K562 (cell line): ENCODE measurements at places on chromosomes 7 and 10.

GRCh38 chr10:128914681-128915080, 552.4 kb upstream of the MGMT start:
- no peak for DNase-seq

GRCh38 chr10:29537799-29538198, 97.0 kb downstream of the SVIL start:
- DNase-seq = no peak

DNA sequence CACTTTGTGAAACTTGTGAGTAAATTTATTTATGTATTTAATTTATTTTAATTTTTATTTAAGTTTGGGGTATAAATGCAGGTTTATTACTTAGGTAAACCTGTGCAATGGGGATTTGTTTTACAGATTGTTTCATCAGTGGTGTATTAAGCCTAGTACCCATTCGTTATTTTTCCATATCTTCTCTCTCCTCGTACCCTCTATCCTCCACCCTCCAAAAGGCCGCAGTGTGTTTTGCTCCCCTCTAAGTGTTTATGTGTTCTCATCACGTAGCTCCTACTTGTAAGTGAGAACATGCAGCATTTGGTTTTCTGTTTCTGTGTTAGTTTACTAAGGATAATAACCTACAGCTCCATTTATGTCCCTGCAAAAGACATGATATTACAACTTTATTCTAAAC, 145.4 kb upstream of the SMIM30 start:
- DNase-seq = no peak

DNA sequence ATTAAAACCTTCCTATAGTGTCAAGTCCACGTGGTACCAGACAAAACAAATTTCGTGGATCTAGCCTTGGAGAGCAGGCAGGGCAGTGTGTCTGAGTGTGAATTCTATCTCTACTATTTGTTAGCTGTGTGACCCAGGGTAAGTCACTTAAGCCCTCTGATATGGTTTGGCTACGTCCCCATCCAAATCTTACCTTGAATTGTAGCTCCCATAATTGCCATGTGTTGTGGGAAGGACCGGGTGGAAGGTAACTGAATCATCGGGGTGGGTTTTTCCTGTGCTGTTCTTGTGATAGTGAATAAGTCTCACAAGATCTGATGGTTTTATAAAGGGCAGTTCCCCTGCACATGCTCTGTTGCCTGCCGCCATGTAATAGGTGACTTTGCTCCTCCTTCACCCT, 2.8 kb upstream of the NPFFR1 start:
- DNase-seq = no peak

DNA sequence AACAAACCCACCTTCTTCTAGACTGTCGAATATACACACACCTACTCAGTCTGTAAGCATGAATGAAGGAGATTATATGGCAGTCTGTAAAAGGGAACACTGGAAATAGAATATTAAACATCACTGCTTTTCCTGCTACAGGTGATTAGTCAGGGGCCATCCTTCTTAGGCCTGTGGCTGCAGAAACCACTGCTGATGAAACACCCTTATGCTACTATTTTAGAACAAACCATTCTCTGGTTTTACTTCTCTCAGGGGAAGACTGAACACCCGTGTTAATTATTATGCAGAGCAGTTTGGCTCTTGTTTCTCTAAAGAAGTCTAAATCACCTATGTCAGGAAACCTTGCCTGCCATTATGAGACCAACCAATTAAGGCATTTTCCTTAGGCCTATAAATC, 351.1 kb upstream of the KLF6 start:
- DNase-seq = no peak

DNA sequence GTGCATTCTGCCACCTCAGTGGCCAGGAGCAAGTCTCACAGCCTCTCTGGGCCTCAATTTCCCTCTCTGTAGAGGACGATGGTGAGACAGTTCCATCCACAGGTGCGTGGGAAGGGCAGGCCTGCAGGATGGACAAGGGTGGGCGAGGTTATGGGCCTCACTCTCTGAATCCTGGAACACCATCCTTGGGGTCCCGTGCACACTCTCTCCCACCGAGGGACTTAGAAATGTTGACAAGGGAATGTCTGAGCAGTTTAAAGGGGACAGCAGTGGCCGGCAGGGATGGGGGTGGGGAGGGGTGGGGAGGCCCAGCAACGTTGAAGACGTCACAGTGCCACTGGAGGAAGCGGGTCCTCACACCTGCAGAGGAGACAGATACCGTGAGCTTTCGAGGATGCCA, 111.5 kb downstream of the FOXL3 start:
- no peak for DNase-seq

DNA sequence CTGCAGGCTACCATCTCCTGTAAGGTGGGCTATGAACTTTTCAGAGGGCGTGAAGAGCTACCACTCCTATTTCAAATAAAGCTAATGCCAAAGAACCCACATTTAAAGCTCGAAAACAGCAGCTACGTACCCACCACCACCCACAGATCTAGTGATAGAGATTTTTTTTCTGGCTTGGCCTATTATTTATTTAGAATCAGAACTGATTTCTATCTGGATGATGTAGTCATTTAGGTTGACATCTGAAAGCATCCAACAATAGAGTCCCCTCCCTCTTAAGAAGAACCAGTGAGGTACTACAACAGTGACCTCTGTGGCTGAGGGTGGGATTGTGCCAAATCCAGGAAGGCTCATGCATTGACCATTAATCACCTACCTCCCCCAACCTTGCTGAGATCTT, 113.8 kb upstream of the ADO start:
- DNase-seq = no peak

GRCh38 chr10:86344714-86345161, 21.9 kb downstream of the GRID1 start:
- DNase-seq = no peak

- DNase-seq = no peak
Measured at GRCh38 chr7:464454-465401, 54.9 kb downstream of the PDGFA start.

GRCh38 chr7:2585446-2585845, 26.7 kb downstream of the IQCE start:
- no peak for DNase-seq

DNA sequence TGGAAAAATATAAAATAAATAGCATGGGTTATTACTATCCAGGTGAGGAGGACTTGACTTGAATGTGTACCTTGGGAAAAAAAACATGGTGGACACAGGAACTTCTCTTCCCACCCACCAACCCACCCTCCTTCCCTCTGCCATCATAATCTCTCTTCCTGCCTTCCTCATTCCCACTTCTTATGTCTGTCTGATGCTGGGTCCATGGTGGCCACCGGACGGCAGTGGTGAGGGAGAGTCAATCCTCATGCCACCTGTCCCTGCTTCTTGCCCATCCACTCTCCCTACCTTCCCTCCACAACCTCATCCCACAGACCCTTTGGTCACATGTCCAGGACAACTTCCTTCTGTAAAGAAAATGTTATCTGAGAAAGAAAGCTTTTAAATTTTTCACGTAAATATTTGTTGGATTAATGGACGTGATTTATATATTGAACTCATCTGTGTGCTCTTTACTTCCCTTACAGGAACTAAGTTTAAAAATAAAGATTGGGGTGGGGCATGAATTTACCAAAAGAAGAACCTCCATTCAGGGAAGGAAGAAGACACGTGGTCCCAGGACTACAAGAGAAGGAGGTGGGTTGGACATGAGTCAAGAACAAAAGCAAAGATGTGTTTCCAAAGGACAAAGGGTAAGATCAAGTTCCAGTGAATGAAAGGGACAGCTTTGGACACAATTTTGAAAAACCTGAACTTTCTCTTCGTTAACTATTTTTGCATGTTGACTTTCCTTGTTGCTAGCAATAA, 104.5 kb downstream of the PIP4K2A start:
- no peak for DNase-seq

DNA sequence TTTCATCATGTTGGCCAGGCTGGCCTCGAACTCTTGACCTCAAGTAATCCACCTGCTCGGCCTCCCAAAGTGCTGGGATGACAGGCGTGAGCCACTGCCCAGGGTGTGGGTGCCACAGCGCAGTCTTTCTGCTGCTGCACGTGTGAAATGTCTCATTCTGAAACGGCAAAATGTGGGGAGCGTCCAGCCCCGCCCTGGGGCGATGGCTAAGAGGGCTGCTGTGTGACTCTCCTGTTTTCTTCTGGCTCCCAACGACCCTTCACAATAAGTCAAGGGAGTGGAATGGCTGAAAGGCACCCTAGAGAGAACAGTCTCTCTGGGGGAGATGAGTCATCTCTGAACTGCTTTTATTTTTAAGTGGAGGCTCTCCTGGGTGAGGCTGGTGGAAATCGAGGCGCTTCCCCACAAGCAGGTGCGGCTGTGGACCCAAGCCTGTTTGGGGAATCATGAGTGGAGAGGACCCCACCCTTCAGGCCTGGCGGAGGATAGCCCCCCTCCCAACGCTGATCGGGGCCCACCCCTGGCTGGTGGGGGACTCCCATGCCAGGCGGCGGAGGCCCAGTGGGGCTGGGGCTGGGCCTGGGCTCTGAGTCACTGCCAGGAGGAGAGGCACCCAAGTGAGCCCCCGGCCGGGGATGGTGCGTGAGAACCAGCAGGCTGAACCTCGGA, 18.0 kb downstream of the ADAP1 start:
- no peak for DNase-seq

DNA sequence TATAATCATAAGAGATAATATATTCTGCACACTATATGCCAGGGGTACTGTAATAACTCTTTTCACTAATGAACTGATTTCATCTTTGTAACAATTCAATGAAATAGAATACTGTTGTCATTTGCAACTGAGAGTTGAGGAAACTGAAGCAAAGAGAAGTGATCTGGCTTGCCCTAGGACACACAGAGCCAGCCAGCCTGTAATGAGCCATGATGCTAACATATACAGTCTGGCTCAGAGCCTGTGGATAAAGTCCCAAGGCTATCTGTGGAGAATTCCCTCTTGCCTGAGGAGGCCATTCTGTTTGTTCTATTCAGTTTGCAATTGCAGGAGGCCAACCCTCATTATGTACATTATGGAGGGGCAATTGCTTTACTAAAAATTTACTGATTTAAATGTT, 241.3 kb downstream of the CXCL12 start:
- no peak for DNase-seq

DNA sequence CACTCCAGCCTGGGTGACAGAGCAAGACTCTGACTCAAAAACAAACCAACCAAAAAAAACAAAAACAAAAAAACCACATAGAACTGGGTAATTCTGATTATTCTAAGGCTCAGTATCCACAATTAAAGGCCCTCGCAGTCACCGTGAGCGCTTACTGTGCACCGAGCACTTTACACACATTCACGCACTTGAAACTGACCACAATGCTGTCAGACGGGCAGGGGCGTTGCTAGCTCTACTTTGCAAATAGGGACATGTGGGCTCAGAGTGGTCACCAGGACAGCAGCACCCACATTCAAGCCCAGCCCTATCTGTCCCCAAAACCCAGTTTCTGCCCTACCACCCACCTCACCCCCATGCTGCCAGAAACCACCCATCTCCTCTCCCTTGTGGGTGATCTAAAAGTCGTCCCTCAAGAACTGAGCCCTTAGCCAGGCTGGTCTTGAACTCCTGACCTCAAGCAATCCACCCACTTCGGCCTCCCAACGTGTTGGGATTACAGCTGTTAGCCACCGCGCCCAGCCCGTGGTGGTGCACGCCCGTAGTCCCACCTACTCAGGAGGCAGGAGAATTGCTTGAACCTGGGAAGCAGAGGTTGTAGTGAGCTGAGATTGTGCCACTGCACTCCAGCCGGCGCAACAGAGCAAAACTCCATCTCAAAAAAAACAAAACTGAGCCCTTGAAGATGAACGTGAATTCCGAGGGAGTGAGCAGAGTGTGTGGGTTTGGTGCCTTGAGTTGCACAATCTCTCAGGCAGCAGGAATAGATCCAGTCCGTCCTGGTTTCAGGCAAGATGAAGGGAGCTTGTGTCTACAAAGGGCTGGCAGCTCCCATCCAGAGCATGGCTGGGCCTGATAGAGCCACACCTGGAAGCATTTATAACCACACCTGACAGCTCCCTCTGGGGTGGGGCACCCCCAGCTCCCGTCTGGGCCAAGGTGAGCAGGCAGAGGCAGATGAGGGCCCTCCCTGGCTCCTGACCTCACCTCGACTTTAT, 5.4 kb upstream of the HSPB1 start:
- DNase-seq = no peak
